CMK (cell line): ENCODE measurements at places on chromosomes 13 and 19.

- DNase-seq, result no peak
These were observed 20.3 kb upstream of the BCL3 start for GRCh38 chr19:44728178-44728577.

- DNase-seq, result no peak
These were observed 19.9 kb downstream of the LRCH1 start for GRCh38 chr13:46572752-46573431.

- DNase-seq, result no peak
These were observed 142.8 kb downstream of the SOX1 start for GRCh38 chr13:112209711-112210110.

DNA sequence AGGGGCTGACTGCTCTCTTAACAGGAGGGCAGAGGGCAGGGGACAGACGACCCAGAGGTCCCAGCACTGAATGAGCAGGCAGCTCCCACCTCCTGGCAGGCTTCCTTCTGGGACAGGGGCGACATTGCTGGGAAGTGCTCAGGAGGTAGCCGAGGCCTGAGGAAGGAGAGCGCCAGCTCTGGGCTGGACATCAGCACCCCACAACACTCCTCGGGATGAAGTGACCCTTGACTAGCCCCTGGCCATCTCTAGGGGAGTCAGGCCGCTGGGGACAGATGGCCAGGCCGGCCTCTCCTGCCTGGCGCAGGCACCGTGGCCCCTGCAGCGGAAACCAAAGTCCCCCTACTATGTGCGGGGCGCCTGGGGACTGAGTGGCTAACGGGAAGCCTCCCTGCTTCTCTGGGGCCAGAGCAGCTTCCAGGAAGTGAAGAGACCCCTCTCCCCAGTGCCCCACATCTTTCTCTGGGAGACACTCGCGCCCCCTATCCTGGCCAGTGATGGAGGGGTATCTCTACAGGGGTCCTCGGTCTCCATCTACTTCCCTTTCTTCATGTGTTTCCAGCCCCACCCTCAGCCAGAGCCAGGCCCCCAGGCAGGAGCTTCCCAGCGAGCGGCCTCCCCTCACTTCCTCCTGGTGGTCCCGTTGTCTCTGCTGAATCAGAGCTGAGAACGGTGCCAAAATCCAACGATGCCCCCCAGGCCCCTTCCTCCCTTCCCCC lies 10.1 kb downstream of the PRR36 start:
- no peak for DNase-seq

DNA sequence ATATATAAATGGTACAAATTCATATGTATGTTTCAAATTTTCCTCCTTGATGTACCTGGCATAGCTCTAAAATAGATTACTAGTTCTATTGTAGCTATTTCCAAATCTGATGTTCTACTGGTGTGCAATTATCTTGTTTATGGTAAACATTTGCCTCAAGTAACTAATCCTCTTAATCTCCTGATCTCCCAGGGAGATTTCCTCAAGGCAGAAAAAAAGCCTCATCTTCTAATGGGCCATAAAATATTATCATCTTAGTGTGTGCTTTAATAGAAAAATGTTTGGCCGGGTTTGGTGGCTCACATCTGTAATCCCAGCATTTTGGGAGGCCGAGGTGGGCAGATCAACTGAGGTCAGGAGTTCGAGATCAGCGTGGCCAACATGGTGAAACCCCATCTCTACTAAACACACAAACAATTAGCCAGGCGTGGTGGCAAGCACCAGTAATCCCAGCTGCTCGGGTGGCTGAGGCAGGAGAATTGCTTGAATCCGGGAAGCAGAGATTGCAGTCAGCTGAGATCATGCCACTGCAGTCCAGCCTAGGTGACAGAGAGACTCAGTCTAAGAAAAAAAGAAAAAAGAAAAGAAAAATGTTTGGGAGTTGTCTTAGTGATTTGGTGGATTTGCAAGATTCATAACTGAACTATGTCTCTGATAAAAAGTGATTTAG lies 498.9 kb upstream of the SLITRK5 start:
- DNase-seq, result no peak

GRCh38 chr13:112054616-112055015 lies 12.3 kb upstream of the SOX1 start:
- DNase-seq, result no peak

DNA sequence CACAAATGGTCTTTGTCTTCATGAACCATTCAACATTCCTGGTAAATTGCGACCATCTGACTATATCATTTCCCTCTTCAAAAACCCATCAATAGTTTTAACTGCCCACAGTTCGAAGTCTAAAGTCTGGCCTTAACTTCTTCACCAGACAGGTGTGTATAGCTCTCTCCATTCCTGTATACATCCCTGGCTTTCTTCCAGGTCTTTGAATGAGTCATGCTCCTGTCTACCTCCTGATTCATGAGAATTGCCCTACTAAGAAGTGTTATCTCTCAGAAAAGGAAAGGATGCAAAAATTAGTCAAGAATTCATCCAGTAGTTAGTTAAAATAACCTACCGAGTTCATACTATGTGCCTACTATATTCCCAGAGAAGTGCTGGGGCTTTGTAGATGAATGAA lies 225.0 kb downstream of the TBC1D4 start:
- DNase-seq, result no peak

- no peak for DNase-seq
These were observed 6.2 kb downstream of the FAM32A start for GRCh38 chr19:16191216-16191908.

- DNase-seq, result no peak
These were observed 7.7 kb downstream of the EPS15L1 start for GRCh38 chr19:16463991-16464575.

GRCh38 chr13:50941146-50941545 lies 31.6 kb downstream of the RNASEH2B start:
- no peak for DNase-seq

GRCh38 chr19:39133431-39134270 lies 8.1 kb downstream of the PAK4 start:
- no peak for DNase-seq

DNA sequence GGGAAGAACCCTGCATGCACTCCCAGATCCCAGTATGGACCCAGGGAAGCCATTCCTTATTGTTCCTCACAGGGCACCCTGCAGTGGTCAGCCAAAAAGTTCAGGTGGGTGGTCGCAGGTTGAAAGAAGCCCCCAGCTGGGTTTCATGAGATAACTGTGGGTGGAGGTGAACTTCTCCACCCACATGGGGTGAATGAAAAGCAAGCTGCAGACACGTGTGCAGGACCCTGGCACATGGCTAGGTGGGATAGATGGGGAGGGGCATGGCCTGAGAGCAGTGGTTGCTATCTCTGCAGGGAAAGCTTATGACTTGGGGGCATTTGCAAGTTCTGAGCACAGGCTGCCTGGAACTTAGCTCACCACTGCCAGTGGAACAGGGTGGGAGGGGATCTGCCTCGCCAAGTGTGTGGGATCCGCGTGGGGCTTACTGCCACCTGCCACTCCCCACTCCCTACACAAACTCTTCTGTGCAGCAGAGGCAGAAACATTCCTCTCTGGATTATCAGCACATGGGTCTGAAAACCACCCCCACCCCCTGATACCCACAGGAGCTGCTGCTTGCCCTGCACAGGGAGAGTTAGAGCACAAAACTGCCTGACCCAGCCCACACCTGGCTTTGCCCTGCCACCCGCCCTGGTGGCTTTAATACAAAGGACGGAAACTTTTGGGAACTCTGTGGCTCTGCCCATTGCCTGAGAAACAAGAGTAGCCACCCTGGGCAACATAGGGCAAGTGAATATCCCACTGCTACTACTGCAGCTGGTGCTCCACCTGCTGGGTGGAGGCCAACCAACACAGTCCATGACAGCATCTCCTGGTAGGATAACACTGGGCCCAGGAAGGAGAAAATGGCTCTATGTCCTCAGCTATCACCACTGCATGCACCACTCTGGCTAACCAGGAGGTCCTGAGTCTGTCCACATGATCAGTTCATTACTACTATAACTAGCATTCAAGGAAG lies 24.4 kb downstream of the PLA2G4C start:
- DNase-seq, result no peak

DNA sequence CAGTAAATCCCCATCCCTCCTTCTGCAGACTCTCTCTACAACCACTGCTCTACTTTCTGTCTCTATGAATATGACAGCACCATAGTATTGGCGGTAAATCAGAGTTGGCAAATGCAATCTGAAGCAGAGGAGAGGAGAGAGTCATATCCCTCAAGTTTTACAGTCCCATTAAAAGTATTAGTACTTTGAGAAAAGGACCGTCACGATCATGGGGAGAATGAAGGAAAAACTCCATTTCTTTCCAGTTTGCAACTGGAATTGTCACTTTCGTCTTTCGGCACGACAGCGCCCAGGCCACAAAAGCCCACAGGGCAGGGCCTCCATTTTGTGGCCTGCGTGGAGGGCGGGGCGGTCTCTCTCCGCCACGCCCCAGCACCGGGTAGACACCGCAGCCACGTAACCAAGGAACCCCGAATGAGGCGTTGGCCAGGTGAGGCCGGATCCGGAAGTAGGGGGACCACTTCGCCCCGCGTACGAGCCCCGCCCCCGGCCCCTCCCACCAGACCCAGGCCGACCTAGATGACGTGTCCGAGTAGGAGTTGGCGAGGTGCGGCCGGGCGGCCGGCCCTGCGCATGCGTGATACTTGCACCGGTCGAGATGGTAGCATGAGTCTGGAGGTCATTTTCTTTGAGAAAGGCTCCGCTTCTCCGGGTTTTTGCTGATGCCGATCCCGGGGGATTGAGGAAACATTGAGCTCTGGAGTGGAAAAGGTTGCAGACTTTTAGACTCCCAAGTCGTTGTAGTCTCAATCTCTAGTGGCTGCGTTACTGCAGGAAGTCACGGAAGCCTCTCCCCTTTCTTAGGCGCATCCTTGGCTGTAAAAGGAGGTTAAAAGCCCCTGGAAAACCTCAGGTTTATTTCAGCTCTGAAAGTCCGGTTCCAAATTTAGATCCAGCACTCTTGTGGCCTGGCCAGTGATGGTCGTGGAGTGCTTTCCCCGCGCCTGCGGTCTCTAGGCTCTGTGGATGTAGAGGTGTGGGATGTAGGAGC lies 2.8 kb upstream of the TM9SF2 start:
- peak; percentile 100 for DNase-seq

GRCh38 chr13:66111628-66112027 lies 1118.5 kb downstream of the PCDH9 start:
- no peak for DNase-seq

GRCh38 chr13:110702591-110703526 lies 3.1 kb downstream of the CARS2 start:
- DNase-seq, result no peak

GRCh38 chr19:6705931-6706632 lies 14.4 kb downstream of the C3 start:
- DNase-seq, result no peak

DNA sequence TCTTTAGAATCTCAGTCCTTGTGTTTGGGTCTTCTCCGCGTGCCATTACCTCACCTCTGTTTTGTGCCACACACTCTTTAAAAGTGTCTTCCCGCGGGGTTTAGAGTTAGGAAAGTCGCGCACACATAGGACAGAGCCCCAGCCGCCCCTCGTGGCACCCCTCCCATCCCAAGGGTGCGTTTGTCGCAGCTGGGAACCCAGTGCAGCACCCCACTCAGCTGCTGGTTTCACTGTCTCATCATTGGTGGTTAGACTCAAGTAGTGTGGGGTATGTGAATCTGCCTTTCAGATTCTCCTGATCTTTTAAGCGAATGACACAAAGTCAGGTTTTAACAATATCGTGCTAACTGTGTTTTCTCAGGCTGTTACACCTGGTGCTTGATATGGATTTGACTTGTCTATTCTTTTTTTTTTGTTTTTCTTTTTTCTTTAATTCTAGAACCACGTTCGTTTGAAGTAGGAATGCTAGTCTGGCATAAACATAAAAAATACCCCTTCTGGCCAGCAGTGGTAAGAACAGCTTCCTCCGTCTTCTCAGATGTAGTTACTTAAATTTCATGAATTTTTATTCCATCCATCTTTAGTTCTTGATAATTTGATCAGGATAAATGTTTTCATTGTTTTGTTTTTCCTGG lies 19.5 kb upstream of the NDUFS7 start:
- DNase-seq, result no peak

- DNase-seq, result no peak
These were observed 22.6 kb downstream of the ZSWIM4 start for GRCh38 chr19:13817615-13818371.

GRCh38 chr19:2616741-2617392 lies 85.6 kb downstream of the GNG7 start:
- DNase-seq, result no peak

- no peak for DNase-seq
These were observed 9.1 kb downstream of the CDADC1 start for GRCh38 chr13:49256841-49257240.
